ENCODE measurements at places on chromosomes 2 and 18.

- no peak for DNase-seq
These were observed 137.3 kb upstream of the FHL2 start for GRCh38 chr2:105536175-105536574.

DNA sequence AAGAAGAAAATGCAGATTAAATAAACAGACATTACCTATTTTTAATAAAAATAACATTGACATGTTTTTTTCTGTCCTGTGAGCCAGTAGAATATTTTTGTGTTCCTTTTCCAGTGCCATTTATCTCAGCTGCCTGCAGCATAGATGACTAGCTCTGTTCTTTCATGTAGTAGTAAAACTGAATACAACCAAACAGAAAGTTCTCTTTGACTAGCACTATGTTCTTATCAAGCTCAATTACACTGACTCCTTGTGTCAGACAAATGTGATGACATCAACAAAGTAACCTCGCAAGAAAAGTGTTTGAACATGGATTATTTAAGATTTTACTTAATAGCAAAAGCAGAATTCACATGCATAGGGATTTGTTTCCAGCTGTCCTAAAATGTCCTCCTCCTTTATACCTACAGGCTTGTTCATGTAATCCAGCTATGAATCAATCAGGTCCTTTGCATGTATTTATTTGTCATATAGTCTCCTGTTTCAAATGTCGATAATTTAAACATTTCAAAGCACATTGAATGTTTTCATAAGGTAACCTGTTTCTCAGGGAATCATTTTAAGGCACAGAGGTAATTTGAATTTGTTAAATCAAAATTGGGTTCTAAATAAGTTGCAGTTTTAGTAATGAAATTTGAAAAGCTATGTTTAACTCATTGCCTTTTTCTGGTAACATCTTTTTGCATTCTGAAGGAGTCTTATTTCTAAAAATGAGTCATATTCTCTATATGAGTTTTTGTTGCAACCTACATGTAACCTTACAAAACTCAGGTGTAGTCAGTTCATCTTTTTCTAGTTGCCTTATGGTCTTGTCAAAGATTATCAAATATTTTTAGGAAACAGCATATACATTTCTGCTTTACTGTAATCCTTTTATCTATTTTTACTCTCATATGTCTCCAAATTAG, 215.3 kb upstream of the GULP1 start:
- DNase-seq: no peak

DNA sequence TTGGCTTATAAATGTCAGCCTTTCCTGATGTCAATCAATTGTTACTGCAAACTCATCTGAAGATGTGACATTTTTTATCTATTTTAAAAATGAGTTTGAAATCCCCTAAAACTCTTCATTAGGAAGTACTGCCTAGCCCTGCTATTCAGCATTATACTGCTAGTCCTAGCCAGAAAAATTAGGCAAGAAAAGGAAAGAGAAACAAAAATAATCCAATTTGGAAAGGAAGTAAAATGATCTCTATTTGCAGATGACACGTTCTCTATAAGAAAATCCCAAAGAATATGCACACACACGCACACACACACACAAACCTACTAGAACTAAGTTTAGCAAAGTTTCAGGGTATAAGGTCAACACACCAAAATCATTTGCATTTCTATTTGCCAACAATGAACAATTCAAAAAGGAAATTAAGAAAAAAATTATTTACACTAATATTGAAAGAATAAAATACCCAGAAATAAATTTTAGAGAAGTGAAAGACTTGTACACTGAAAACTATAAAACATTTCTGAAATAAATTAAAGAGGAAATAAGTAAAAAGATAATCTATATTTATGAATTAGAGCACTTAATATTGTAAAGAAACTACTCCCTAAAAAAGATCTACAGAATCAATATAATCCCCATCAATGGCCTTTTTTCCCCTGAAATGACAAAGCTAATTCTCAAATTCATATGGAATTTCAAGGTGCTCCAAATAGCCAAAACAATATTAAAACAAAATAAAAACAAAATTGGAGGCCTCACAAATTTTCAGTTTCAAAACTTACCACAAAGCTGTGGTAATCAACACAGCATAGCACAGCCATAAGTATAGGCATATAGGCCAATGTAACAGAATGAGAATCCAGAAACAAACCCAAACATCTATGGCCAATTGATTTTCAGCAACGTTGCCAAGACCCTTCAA, 433.7 kb upstream of the TRIB2 start:
- no peak for DNase-seq

DNA sequence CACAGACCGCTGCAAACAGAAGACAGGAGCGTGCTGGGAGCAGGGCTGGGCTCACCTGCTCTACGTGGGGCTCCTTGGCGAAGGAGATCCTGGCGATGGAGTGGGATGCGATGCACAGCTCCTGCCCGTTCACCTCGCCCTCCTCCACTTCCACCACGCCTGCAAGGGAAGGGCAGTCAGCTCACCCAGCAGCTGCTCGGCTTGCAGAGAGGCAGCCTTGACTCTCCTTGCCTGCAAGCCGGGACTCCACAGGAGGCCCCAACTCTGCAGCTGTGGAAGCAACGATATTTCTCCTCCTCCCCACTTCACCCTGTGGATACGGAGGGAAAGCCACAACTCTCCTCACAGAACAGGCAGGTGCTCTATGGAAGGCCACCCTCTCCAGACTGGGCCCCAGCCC, 35.1 kb downstream of the THAP4 start:
- DNase-seq: no peak

GRCh38 chr18:77323640-77324299, 74.1 kb downstream of the GALR1 start:
- DNase-seq: no peak

DNA sequence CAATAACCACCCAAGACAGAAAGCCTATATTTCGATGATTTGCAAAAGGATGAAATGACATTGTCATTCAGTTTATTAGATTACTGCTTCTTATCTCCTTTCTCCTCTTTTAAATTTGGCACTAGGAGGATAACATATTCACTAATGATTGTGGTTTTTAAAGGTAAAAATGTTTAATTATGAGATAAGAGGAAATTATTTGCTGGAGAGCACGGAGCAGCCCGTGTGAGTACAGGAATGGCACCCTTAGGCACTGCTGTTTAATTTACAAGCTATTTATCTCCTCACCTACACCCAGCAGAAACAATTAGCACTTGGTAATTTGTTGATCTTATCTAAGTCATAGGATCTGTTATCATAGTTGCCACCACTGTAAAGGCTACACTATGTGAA, 87.4 kb upstream of the SP3 start:
- DNase-seq: no peak

DNA sequence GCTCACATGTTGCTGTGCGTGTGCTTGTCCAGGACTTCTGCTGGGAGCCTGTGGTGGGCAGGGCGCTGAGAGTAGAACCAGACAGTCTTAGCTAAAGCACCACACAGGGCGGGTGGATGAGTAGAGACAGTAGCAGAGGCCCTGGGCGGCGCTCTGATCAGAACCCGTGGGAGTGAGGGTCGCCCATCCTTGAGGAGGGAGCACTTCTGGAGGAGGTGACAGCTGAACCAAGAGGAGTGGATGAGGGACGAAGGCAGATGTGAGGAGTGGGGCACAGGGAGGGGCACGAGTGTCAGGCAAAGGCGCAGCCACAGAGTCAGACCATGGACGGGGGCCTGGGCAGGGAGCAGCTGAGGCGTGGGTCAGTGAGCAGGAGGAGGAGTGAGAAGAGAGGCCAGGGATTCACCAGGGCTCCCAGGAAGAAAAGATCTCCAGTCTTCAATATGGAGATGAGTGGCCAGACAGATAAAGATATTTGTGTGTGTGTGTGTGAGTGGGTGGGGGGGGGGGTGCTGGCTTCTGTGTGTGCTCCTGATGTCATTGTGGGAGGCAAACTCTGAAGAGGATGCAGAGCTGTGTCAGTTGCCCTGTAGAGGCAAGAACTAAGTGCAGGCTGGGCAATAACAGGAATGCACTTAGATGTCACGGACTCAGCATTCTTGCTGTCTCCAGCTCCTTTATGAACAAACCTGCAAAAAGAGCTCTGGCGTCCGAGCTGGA, 79.6 kb downstream of the TPO start:
- DNase-seq: no peak

DNA sequence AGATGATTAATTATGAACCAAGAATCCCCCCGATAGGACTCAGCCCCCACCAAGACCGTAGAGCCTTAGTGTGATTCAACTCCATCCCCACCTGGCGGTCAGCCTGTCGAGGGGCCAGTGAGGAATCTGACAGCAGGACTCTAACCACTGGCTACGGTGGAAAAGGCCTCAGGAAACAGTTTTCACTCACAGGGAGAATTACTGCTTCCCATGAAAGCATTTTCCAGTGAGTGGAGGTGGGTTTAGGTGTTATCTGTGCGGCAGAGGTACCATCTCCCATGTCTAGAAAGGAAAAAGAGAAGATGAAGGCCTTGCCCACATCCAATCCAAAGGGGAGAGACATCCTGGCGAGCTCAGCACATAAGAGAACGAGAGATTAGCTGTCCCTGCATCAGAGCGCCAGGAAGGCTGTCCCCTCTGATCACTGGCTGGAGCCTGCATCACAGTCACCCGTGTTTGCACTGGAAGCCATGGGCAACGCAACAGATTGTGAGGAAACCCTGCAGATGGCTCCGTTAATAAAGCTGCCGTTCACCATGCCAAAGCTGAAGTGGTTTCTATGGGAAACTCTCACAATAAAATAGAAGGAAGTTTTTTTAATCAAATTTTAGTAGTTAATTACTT, 22.3 kb downstream of the COX7A2L start:
- no peak for DNase-seq

DNA sequence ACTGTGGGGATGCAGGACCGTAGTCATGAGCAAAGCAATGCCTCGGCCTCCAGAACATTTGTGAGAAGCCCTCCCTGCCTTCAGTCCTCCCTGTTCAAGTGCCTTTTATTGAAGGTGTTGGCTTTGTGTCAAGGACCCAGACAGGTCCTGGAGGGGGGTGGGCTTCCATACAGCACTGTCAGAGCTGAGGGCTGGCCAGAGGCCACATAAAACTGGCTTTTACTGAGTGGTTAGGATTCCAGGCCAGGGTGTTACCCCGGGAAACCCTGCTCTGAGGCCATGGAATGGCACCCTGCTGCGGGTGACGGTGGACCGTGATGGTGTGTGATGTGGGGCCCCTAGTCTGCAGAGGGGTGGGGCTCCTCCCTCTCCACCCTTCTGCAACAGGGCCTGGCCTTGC, 41.6 kb downstream of the TOGARAM2 start:
- DNase-seq: no peak

GRCh38 chr2:190123956-190124355, 61.4 kb upstream of the MSTN start:
- no peak for DNase-seq

- no peak for DNase-seq
These were observed 43.2 kb downstream of the C2orf76 start for GRCh38 chr2:119323459-119323858.

DNA sequence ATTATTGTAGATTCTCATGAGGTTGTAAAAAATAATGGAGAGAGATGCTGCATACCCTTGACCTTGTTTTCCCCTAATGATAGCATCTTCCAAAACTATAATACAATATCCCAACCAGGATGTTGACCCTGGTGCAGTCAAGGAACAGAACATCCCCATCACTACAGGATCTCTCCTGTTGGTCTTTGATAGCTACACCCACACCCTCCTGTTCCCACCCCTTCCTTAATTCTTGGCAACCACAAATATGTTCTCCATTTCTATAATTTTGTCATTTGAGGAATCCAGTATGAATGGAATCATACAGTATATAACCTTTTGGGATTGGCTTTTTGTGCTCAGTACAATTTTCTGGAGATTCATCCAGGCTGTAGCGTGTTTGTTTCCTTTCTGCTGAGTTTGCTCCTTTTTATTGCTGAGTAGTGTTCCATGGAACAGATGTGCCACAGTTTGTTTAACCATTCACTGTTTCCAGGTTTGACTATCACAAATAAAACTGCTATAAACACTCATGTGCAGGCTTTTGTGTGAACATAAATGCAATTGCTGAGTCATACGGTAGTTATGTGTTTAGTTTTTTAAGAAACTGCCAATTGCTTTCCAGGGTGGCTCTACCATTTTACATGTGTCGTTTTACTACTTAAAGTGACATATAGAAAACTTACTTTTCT, 22.2 kb downstream of the MCFD2 start:
- DNase-seq: no peak

DNA sequence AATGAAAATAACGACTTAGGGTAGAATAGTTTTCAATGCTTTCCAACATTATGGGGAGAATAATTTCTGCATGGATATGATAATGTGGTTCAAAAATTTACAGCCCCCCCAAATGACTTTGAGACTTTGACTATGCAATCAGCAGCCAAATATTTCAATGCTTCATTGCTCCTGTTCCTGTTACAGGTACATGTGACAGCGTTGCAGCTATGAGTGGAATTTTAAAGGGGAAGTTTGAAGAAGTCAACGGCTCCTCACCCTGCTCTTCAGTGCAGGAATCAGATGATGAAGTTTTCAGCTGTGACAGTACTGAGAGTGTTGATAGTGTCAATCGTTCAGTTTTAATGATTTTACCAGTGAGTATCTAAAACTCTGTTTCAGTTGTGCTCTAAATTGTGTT, 25.1 kb downstream of the CSRNP3 start:
- DNase-seq: no peak

- DNase-seq: no peak
These were observed 739 bp downstream of the TMEM198 start for GRCh38 chr2:219544567-219544966.

DNA sequence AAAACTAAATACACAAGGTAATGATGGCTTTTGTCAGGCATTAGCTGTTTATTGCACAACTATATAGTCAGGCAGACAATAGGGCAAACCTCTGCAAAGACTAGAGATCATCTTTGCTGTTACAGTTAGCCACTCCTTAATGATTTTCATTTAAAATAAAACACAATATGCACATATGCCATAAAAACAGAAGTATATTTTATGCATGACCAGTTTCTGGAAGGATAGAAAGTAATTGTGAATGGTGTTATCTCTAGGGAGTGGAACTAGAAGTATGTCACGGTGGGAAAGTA, 102.0 kb downstream of the CHN1 start:
- DNase-seq: no peak

DNA sequence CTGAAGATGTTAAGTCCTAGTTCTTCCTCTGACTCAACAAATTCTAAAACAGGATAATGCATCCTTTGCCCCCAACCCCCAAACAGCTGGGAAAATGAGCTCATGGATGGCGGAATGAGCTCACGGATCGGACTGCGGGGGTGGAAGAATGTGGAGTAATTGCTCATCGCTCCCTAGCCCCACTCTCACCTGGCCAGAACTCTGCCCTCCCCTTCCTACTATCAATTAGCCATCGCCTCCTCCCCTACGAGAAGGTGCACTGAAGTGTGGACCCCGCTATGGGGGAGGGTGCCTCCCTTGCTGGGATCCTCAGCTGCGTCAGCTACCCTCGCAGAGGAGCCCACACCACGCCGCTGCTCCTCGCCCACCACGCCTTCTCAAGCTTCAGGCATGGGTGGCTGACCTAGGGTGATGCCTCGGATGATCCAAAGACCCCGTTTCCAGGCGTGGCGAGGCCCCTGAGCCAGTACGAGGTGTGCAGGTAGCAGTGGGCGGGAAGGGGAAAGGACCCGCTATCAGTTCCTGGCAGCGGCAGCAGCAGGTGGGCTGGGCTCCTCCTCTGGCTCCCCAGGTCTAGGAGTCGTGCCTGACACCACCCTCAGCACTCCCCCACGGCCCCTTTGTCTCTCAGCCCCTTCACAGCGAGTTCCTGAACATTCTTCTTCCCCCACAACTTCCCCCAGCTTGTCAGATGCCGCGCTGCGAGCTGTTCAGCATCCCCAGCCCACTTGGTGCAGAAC, 82.1 kb upstream of the POMC start:
- DNase-seq: no peak
